ENCODE measurements at places on chromosomes 16 and 17.

DNA sequence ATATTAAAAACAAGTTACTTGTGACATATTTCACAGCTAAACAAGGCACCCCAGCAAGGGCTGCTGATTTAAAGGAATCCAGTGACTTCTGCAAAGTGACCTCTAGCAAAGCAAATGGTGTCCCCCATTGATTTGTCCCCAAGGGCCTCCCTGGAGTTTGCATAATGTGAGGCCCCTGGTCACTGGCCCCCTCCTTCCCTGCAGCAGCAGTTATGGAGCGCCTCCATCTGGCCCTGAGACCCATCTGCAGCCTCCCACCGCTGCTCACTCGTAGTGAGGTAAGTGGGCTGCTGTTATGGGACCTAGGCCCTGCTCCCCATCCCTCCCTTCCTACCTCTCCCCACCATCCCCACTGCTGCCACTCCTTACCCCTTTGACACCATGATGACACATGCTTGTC lies 19.6 kb upstream of the EEF2K start:
- DNase-seq: no peak

GRCh38 chr17:31073411-31073810 lies 21.4 kb upstream of the NF1 start:
- no peak for DNase-seq

DNA sequence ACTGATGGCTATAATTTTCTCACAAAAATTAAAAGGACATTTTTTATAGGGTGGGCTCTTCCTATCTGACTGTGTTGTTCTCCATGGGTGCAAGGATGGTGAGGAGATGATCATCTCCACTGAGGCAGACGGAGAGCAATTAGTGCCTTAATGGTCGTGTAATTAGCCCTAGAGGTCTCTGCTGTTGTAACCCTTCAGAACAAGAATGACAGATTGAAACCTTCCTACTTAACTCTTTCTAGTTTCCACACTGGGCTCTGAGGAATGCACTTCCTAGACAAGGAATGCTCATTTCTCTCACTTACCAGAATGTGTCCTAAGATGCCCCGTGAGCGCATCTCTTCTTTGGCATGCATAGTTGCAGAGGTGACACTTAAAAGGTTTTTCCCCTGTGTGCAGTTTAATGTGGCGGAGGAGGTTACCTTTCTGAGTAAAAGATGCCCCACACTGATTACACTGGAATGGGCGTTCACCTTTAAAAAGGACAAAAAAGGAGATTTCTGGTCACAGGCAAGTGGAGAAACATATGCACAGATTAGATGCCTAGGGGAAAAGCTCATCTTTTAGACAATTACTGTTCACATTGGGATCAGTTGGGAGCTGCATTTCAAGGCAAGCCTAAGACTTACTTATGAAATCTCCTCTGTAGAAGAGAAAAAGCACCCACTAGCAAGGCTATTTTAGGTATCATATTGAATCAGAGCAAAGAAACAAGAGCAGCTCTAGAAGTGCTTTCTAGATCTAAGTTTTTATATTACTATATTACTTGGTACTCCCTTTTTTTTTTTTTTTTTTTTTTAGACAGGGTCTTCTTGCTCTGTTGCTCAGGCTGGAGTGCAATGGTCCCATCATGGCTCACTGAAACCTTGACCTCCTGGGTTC lies 53.6 kb downstream of the GRB7 start:
- peak; percentile 50 for DNase-seq

- DNase-seq: peak; percentile 27
Measured at GRCh38 chr17:8326511-8327302, 12.9 kb upstream of the ODF4 start.

DNA sequence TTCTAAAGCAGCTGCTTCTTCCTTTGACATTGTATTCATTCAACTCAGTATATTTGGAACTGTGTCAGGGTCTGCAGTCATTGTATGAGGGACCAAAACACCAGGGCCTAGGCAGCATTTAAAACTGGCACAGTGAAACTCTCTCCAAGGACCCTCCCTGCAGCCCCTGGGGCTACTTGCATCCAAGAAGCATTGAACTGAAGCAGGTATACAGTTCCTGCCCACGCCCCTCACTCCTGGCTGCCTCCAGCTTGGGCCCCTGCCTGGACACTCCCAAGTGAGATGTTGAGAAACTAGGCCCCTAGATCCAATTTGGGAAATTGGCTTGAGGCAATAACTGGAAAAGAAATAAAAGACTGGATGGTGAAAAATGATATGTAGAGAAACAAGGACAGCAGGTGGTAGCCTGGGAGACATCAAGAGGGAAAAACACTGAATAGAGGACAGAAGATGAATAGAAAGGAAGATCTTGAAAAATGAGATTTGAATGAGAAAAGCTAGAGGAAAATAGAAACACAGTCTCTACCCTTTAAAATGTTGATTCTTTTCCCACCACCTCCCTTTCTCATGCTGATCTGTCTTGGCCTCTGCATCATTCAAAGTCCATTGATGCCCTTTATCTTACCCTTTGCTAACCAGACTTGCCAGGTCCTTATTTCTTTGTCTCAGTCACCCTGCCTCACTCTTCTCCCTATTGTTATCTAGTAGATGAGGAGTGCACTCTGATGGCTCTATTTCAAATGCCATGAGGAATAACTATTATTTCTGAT lies 368.8 kb upstream of the CDH8 start:
- DNase-seq: no peak

- no peak for DNase-seq
Measured at GRCh38 chr17:58626905-58627304, 64.9 kb downstream of the TEX14 start.

GRCh38 chr16:69055008-69055407 lies 50.4 kb upstream of the HAS3 start:
- no peak for DNase-seq

DNA sequence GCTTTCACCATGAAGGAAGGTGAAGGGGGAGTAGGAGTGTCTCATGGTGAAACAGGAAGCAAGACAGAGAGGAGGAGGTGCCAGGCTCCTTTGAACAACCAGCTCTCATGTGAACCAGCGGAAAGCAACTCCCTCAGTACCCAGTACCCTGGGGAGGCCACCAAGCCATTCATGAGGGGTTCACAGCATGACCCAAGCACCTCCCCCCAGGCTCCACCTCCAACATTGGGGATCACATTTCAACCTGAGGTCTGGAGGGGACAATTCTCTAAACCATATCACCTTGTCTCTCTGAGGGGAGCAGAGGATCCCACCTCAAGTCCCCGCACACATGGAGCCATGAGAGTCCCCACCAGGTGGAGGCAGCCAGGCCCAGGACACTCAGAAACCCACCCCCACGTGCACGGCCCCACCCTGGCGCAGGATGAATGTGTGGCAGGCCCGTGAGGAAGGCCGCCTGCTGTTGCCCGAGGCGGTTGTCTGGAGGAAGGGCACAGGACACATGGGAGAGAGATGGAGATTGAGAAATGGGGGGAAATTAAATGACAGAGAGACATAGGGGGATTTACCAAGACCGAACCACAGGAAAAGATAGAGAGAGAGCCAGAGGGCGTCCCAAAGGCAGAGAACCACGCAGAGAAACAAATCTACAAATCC lies 85.9 kb downstream of the TMEM132E start:
- DNase-seq: peak; percentile 16

- no peak for DNase-seq
Measured at GRCh38 chr17:40664582-40665333, at the start of gene KRT222. TSS of gene KRT222 (minus strand) at chr17:40665177. CDS start at chr17:40665099, 78 bp downstream.

DNA sequence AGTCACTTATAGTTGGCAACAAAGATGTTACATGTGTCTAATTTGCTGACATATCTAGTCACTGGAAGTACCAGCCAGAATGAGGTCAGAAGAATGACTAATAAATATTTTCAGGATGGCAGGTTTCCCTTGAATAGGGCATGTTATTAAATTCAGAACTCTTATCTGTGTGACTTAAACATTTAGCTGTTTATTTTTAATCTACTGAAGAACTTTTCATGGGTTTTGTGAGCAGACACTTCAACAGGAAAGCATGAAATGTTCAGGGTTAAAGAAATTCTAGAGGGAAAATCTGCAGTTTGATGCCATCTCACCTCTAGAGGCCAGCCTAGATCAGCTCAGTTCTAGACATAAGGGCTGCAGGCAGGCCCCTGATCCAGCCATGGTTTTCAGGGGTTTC lies 13.2 kb downstream of the JPT2 start:
- DNase-seq: no peak

DNA sequence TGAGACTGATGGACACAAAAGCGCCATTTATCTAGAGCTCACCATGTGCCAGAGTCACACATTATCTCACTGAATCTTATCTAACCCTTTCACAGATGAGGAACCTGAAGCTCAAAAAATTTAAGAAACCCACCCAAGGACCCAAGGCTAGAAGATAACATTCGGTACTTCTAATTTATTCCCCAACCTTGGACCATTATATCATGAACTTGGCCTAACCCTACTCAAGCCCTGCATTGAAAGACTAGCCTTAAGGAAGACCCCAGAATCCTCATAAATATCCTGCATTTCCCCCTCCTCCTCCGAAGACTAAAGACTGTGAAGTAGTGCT lies 548 bp upstream of the DYNC1LI2 start:
- no peak for DNase-seq

DNA sequence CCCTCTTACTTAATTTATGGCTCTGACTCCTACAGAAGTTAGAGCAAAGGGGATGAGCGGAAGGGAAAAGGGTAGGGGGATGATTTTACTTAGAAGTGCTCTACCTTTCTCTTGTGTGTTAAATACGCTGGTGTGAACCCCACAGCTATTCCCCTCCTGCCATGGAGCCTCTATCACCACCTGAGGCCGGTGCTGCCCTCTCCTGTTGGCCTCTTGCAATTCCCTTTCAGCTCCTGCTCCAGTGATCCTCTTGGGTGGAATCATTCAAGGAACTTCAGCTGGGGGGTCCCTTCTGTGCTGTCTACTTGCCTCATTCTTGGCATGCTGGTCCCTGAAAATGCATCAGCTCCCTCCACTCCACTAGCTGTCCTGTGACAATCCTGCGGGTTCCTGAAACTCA lies 41.8 kb upstream of the CDH8 start:
- DNase-seq: no peak

DNA sequence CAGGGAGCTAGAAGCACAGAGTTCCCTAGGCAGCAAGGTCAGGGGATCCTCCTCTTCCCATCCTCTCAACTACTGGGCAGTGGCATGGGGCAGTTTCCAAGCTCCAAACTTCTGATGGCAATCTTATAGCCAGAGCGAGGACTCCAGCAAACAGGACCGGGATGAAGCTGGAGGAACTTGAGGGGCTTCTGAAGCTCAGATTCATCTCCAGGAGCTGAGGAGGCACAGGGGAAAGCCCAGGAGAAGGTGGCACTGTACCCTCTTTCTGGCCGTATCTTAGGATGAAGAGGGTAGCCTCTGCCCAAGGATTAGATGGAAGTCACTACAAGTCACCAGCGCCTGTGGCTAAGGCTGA lies 50.0 kb upstream of the RPL38 start:
- DNase-seq: no peak

DNA sequence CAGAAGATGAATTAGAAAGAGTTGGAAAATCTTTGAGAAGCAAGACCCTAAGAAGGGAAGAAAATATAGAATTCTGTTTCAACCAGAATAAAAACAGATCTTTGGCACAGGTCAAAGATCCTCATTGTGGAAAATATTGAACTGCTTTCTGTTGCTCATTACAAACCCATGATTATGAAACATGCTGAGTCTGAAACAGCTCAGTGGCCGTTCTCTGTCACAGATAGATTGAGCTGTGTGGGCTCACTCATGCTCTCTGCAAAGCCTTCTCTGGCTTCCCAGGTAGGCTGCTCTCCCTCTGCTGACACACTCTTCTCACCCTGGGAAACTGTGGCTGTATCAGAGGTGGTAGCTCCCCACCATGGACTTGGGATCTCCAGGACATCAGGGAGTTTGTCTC lies 3.4 kb upstream of the KRT38 start:
- DNase-seq: no peak

DNA sequence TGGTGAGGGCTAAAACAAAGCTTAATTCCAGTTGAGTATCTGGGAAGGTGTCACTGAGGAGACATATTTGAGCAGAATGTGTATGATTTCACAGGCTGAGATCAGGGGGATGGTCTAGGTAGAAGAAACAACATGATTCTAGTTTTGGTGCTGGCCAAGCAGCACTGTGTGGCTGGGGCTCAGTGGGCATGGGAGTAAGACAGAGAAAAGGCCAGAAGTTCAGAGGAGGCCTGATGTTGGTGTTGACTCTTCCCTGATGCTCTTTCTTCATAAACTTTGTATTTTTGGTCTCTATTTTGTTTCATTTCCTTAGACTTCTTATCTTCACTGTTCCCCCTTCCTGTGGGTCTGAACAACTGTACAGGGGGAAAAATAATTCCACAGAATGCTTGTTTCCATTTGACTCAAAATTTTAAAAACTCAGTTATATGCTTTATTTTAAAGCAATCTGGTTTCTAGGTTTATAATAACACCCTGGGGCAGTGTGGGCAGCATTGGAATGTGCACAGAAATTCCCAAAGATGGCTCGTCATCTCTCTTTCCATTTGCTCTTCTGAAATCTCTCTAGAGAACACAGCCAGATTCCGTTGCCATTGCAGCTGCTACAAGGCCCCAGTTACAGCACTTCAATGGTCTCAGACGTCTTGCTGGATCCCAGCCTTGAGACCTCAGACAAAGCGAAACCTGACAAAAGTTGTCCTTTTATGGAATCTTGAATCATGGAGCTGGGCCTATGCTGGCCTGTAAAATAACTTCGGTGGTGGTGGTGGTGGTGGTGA lies 68.3 kb downstream of the SNX11 start:
- no peak for DNase-seq

- DNase-seq: no peak
Measured at GRCh38 chr16:3874242-3874641, 6.3 kb downstream of the CREBBP start.

GRCh38 chr16:84541999-84542817 lies 37.7 kb upstream of the MEAK7 start:
- no peak for DNase-seq

- DNase-seq: no peak
Measured at GRCh38 chr17:62188713-62189112, 123.6 kb upstream of the MED13 start.

DNA sequence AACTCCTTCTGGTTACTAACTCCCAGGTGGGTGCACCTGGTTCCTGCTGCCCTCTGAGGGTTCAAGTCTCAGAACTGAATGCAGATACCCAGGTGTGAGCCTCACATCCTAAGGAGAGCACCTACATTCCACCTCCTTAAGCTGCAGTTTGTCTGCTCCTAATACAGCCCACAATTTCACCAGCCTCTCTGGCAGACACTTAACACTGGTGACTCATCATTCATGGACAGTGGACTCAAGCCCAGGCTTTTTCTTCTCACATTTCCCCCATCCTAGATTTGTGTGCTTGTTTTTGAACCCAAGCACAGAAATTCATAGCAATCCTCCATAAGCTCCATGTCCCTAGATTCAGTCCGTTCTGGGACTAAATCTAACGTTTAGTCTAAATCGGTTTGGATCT lies 7.0 kb upstream of the MAF start:
- no peak for DNase-seq

- DNase-seq: no peak
Measured at GRCh38 chr16:17556276-17557052, 85.7 kb upstream of the XYLT1 start.

DNA sequence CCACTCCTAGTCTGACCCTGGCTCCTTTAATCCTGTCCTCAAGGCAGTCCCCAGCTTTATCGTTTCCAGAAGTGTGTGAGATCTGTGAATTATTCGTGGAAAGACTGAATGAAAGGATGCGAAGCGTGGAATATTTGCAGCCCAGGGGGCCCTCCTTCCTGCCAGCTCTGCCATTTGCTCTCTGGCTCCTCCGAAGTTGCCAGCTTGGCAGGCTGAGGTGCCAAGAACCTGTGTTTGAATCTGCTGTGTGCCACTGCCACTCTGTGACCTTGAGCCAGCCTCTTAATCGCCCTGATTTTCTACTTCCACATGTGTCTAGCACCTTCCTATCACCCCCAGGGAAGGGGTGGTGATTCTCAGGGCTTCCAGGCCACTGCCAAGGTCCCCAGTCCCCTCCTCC lies 10.8 kb downstream of the TBKBP1 start:
- DNase-seq: no peak

Measured in activated naive CD4-positive, alpha-beta T cell treated with anti-CD3 and anti-CD28 coated beads, Interleukin-2, amount 50 U/mL, for 16 hours (primary cell).